SJCRH30 (cell line): ENCODE measurements at places on chromosomes 6 and 20. TPM values are rescaled to one million over a fixed set of nuclear protein-coding genes. Genes with fewer than 3 reads are reported as not detected.

PHACTR3 gene
- total RNA-seq: not detected in 2 replicates

B3GALT4 gene
- 0.84 and 0.95 TPM in 2 replicates for total RNA-seq

HRH3 gene
- total RNA-seq: 0.15 TPM in 1 of 2 replicates, not detected in the other

OR2J3 gene
- total RNA-seq: not detected in 2 replicates

PPP1R3G gene
- total RNA-seq: 0.71 and 1.0 TPM in 2 replicates

PXDC1 gene
- total RNA-seq: 7.8 and 8.1 TPM in 2 replicates

REM1 gene
- total RNA-seq: not detected in 2 replicates

ISM1 gene
- total RNA-seq: 0.05 TPM in 1 of 2 replicates, not detected in the other

SLA2 gene
- total RNA-seq: 0.06 TPM in 1 of 2 replicates, not detected in the other

SIRPB1 gene
- not detected in 2 replicates for total RNA-seq

EBF4 gene
- 2.6 and 5.2 TPM in 2 replicates for total RNA-seq

SPATS1 gene
- not detected in 2 replicates for total RNA-seq

SYCP2L gene
- total RNA-seq: 3.0 and 3.5 TPM in 2 replicates

COL9A3 gene
- total RNA-seq: 2.0 and 2.1 TPM in 2 replicates

OOEP gene
- not detected in 2 replicates for total RNA-seq

ANKRD66 gene
- not detected in 2 replicates for total RNA-seq

THBD gene
- 0.03 TPM in 1 of 2 replicates, not detected in the other for total RNA-seq
